Cardiac septum (tissue), 1 donor: ENCODE measurements at places on chromosomes 13 and 19. TPM values are rescaled to one million over a fixed set of nuclear protein-coding genes. Genes with fewer than 3 reads are reported as not detected.
A peak's percentile ranks its signal among the peaks of the same experiment; 100 is the strongest.

PLK5 gene
- not detected for total RNA-seq

CCDC70 gene
- total RNA-seq = not detected

DNA sequence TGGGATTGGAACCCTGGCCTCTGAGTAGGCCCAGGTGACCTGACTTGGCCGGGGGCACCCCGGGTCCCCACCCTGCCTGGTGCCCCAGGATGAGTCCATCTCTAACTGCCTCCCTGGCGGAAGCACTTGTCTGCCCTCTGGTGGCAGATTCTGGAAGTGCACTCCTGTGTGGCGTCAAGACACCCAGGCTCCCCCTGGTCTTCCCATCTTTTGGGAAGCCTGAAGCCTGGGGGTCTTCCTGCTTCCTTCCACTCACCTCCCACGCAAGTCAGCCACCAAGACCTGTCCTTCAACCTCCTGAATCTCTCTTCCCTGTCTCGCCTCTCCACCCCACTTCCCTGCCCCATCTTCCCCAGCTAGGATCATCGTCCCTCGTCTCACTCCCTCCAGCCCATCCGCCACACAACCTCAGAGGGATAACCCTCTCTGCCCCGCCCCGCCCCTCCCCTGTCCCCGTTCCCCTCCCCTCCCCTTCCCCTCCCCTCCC, 7.4 kb downstream of the RABAC1 start:
- peak; percentile 93 for DNase-seq

GRCh38 chr13:40466272-40466671, 200.2 kb downstream of the FOXO1 start:
- peak; percentile 15 for DNase-seq

- DNase-seq = no peak
Observed at GRCh38 chr13:98992355-98992754, 14.5 kb upstream of the DOCK9 start.

DNA sequence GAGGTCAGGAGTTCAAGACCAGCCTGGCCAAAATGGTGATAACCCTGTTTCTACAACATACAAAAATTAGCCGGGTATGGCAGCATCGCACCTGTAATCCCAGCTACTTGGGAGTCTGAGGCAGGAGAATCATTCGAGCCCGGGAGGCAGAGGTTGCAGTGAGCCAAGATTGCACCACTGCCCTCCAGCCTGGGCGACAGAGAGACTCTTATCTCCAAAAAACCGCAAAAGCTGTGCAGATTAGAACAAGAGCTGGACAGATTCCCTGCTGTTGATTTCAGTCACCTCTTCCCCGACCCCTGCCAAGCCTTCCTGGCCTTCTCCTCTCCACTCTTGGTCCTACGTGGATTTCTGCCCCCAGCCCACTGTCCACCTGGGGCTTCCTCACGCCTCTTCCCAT, 8.3 kb downstream of the CAMSAP3 start:
- DNase-seq = no peak
